ENCODE measurements at places on chromosomes 6 and 20.

- peak; percentile 81 for DNase-seq
Measured at GRCh38 chr6:36793913-36794712, 45.1 kb downstream of the CPNE5 start.

DNA sequence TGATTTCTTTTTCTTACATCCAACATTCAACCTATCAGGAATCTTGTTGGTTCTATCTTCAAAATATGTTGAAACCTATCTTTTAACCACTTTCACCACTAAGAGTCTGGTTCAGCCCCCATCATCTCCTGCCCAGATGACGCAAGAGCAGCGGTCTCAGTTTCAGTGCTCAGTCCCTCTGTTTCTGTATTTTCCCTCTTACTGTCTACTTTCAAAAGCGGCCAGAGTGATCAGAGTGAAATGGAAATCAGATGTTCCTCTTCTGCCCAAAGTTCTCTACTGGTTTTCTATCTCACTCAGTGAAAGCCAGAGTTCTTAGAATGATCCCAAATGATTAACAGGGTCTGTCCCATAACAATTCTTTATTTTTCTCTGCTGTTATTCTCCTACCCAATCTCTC is 147.9 kb upstream of the PDE7B start:
- DNase-seq = no peak

DNA sequence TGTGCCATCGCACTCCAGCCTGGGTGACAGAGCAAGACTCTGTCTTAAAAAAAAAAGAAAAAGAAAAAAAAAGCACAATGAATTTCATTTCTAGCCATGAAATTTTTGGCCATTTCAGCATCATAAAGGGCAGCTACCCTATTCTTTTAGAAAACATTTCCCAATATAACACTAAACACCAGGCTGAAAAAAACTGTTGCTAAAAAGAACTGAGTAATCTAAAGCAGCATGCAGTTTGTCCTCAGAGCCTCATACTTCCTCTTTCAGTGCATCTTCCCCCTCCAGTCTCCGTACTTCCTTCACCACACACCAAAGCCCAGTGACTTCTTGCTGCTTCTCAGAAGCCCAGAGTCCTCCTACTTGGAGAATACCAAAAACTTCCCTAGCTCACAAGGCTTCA is 5.6 kb upstream of the IFNGR1 start:
- no peak for DNase-seq

- DNase-seq = peak; percentile 97
Measured at GRCh38 chr6:44072959-44073611, 54.2 kb downstream of the MRPL14 start.

DNA sequence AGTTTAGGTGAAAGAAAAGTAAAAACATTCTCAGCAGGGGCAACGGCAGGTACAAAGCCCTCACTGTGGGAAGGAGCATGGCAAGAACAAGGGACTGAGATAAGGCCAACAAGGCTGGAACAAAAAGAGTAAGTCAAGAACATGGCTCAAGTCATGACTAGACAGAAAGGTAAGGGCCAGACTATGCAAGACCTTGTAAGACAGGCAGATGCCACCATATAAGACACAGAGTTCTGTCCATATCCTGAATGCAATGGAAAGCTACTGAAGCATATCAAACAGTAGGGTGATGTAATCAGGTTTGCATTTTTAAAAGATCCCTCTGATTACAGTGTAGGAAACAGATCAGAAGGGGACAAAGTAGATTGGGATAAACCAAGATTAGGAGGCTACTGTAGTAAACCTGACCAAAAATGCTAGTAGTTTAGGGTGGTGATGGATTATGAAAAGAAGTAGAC is 5.5 kb downstream of the REV3L start:
- no peak for DNase-seq

- DNase-seq = no peak
Measured at GRCh38 chr6:74597840-74598239, 608.0 kb downstream of the COL12A1 start.

- no peak for DNase-seq
Measured at GRCh38 chr6:16635291-16635809, 125.9 kb downstream of the ATXN1 start.

DNA sequence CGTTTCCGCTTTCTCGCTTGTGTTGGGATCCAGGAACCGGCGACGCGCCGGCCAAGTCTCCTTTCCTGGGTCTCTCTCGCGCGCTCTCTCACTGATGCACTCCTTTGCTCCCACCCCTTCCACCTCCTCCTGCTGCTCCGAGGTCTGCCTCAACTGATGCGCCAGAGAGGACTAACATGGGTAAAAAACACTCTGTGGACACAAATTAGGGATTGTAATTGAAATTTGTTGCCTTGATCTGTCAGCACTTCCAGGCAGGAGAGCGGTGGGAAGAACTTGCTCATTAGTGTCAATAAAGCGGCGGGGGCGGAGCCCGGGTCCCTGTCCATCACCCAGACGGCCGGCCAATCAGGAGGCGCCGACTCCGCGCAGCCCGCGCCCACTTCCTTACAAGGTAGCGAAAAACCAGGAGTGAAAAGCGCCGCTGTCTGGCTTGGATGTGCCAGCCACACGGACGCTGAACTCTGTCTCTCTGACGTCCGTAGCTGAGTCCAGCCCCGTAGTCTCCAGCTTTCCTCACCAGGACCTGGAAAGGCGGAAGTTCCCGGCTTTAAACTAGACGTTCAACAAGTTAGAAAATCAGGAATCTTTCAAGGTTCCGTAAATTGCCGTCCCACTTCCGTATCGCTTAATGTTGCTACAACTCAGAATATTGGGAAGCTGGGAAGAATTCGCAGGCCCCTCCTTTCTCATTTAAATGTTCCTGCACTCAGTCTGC is at the start of gene TBX18:
Gene TBX18, minus strand, starts transcription at position 267 of the 718 bp plus-strand sequence. CDS start 417 bp downstream, outside the sequence.
- peak; percentile 97 for DNase-seq

GRCh38 chr20:62515826-62516225 is 40.0 kb upstream of the GATA5 start:
- no peak for DNase-seq

GRCh38 chr6:49464691-49465090 is 1.5 kb downstream of the CENPQ start:
- DNase-seq = no peak

DNA sequence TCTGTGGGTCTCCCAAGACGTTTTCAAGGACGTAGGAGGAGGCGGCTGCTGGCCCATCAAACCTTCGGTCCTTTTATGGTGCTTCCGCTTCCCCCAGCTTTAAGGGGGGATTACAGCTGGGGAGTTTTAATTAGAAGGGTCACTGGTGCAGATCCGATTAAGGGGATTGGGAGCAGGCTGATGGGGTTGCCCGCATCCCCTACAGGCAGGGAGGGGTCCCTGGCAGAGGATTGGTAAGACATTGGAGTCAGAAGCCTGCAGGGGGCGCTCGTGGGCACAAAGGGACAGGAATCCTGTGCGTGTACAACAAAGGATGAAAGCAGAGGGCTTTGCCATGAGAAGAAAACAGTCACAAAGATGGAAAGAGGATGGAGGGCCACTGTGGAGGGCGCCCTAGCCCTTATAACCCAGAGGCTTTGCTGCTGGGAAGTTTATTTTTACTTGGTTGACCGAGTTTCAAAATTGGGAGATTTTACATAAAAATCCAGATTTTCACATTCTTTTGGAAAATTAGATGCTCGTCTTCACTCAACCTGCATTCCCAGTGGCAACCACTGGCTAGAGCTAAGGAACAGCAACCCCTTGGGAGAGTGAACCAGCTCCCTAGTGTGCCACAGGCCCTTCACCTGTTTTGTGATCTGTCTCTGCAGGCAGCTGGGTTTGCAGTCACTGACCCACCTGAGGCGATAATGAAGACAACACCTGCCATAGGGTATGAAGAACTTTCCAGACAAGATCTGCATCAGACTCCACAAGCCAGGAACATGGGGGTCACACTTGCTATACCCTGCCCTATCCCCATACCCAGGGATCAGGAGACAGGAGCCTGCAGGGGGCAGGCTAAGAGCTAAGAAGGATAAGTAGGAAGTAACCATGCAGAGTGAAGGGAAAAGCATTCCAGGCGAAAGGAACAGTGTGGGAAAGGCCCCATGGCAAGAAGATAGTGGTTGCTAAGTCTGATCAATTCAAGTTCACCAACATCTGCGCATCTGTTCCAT is 97.7 kb downstream of the KCNB1 start:
- DNase-seq = peak; percentile 69

GRCh38 chr6:68738039-68738438 is 103.0 kb downstream of the ADGRB3 start:
- no peak for DNase-seq

GRCh38 chr6:23006656-23007055 is 437.3 kb downstream of the HDGFL1 start:
- DNase-seq = no peak

DNA sequence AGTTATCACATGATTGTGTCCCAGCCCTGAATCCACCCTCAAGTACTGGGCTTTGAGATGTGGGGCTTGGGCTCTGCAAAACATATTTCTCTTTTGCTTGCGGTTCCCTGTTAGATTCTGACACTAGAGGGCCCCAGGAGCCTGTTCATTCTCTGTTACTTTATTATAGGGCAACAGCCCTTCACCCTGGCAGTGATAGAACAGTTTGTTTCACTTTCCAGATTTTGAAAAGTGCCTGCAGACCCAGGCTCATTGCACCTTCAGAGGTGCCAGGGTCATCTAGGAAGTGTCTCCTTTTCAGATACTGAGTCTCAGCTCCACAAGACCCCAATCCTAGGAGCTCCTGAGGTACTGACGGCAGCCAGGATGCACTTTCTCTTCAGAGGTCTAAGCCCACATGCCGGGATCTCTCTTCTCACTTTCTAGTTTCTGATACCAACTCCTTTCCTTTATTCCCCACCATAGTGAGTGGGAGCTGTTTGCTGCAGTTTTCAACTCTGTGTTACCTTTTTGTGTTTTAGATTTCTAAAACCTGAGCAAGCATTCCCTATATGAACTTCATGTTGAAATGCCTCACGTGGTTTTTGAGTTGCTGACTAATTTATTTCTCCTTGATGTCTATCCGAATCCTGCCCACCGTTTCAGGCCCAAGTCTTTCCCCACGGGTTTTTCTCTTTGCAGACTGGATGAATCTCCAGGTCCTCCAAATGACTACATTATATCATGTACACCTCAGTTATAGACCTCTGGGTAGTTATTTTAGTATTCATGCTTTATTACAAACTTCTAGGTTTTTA is 10.9 kb downstream of the ABT1 start:
- peak; percentile 49 for DNase-seq

DNA sequence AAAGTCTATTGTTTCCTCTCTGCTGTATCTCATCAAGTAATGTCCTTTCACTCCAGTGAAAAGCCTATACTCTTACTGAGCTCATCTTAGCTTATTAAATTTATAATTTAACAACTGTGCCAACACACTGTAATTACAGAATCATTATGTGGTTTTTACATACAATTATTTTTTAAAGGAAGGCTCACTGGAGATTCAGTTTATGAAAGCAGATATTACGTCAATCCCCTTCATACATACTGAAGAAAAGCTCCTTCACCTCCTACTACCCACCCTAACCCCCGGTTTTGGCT is 28.1 kb downstream of the ARHGAP18 start:
- no peak for DNase-seq

DNA sequence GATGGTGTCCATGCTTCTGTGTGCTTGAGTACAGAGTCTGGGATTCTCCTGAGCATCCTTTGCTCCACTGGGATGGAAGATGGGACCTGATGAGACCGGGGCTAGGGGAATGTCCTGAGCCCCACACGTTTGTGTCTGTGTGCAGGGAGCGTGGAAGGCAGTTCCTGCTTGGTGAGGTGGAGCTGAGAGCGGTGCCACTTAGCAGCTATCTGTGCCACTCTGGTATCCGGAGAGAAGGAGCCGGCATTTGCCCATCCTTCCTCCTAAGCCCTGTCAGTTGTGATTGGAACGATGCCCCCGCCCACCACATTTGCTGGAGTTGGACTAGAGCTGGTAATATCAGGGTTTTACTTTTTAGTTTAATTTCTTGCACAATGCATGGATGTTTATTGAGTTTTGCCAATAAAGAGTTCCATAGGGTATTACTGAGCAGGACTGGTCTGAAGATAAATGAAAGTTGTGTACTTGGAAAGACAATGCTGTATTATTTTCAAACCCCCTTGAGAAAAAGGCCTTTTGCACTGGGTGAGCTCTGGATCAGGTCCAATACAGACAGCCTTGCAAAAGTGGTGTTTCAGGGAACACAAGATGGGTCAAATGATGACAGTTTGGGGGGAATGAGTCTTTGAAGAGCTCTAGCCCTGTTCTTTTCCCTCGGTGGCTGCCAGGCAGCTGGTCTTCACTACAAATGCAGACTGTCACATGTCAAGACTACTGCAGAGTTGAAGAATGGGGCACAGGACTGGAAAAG is 130.8 kb downstream of the SYCP2 start:
- DNase-seq = peak; percentile 8

DNA sequence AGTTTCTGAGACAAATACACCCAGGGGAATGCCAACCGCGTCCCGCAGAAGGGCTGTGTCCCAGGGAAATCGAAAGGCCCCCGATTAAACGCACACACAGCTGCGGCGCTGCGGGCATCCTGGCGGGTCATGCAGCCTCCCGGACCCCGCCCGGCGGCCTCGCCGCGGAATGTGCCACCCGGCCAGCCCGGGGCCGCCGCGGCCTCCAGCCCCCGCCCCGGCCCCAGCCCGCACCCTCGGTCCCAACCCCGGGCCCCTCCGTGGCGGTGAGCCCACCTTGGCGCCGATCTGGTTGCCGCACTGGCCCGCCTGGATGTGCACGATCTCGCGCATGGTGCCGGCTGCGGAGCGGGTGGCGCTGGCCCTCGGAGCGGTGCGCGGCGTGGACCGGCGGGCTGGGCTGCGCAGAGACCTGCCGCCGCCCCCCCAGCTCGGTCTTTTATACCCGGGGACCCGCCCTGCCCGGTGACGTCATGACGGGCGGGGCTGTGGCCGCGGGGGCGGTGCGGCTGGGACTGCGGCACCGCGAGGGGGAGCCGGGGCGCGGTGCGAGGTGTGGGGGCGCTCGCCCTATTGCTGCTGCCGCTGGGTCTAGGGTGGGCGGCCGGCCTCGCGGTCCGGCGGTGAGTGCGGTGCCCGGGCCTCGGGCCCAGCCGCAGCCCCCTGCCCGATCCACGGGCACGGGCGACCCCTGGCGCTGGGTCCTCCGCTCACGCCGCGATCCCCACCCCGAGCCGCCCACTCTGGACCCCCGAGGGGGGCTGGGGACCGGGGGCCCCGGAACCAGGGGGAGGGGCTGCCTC is at the start of gene TUBB2A:
Gene TUBB2A, minus strand, starts transcription at position 414 of the 803 bp plus-strand sequence. Its CDS starts 81 bp downstream, at position 333.
- peak; percentile 93 for DNase-seq

GRCh38 chr20:24658920-24659660 is 189.7 kb downstream of the SYNDIG1 start:
- DNase-seq = peak; percentile 41

All from right hindlimb (tissue), 1 donor.